ENCODE measurements at places on chromosomes 2 and 18. TPM values are rescaled to one million over a fixed set of nuclear protein-coding genes. Genes with fewer than 3 reads are reported as not detected.

The KCNK3 gene
- 32.4 TPM for polyA plus RNA-seq

The INHBB gene
- polyA plus RNA-seq: 0.22 TPM

The UGT1A8 gene
- not detected for polyA plus RNA-seq

The HOXD10 gene
- polyA plus RNA-seq: 0.36 TPM

The GAD1 gene
- 1.3 TPM for polyA plus RNA-seq

The PMAIP1 gene
- polyA plus RNA-seq: 1.6 TPM

The CYTIP gene
- polyA plus RNA-seq: 1.5 TPM

The RIT2 gene
- not detected for polyA plus RNA-seq

The SLC23A3 gene
- 4.3 TPM for polyA plus RNA-seq

The ADAM17 gene
- 44.3 TPM for polyA plus RNA-seq

The SERPINB12 gene
- polyA plus RNA-seq: not detected

The CKAP2L gene
- 17.5 TPM for polyA plus RNA-seq

The ADRA2B gene
- 1.2 TPM for polyA plus RNA-seq

The NYAP2 gene
- 0.04 TPM for polyA plus RNA-seq

DNA sequence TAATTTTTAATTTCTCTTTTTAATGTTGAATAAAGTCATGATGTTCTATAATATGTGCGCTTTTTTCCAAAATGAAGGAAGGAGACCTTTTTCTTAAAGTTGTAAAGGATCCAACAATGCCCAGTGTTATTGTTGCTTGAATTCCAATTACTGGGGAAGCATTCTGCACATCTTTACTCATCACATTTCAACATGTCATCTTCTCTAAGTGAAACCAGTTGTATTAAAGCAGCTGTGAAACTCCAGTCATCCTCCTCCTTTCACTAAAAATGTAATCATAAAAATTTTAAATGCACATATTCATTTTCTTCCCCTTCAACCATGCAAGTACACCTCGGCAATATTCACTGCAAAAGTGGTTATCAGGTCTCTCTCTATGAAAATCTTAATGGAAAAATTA, 722.7 kb downstream of the TSN start:
- no peak for DNase-seq

DNA sequence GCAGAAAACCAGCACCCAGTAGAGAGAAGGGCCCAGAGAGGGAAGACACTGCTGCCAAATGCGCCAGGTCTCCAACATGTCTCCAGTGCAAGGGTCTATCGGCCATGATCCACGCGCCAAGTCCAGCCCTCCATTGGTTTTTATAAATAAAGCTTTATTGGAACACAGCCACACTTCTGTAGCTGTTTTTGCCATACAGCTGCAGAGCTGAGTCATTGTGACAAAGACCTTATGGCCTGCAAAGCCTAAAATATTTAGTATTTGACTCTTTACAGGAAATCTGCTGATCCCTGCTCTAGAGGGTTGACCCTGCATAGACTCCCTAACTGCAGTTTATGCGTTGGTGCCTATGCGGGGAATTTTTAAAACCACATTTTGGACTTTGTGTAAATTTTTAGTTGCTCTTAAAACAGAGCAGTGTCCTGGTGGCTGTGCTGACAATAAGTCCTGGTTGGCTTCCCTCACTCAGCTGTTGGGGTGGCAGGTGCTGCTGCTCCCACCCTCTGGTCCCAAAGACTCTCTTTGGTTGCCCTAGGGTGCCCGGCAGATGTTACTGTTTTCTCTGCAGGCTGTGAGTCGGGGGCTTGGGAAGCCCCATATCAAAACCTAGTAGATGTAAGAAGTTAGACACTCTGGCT, 154.9 kb downstream of the CTIF start:
- DNase-seq: no peak

DNA sequence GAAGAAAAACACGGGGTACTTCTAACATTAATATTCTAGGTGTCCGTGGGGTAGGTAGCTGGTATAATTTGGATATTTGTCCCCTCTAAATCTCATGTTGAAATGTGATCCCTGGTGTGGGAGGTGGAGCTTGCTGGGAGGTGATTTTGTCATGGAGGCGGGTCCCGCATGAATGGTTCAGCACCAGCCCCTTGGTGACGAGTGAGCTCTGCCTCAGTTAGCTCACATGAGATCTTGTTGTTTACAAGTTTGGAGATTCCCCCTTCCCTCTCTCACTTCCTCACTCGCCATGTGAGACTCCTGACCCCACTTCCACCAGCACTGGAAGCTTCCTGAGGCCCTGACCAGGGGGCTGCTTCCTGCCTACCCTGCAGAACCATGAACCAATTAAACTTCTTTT, 35.4 kb upstream of the DNER start:
- DNase-seq: no peak

DNA sequence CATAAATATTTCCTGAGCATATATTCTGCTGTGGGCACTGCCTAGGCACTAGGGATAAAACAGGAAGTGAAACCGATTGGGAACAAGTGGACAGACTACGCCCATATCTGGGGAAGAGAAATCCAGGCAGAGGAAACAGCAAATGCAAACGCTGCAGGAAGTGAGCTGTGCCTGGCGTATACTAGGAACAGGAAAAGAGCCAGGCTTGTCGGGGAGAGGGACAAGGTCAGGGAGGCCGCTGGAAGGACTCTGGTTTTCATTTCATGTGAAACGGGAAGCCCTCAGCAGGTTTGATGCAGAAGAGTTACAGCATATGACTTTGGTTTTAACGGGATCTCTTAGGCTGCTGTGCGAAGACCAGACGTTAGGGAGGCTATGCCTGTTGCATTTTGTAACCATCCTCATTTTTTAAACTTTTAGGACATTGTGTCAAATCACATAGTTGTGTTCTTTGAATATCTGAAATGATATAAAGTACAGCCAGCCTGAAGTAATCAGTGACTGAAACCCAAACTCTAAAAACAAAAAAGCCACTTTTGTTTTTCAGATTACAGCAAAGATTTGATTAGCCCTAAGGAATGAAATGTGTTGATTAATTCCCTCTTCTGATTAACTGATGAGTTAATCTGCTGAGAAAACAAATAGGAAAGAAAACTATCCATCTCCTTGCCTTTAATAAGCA, 110.2 kb upstream of the PIEZO2 start:
- DNase-seq: no peak

- DNase-seq: no peak
Measured at GRCh38 chr18:76486574-76486973, 8.5 kb downstream of the ZNF516 start.

- DNase-seq: no peak
Measured at GRCh38 chr2:221200184-221200839, 371.8 kb downstream of the EPHA4 start.

- no peak for DNase-seq
Measured at GRCh38 chr2:219630770-219631405, 3.5 kb downstream of the SLC4A3 start.

DNA sequence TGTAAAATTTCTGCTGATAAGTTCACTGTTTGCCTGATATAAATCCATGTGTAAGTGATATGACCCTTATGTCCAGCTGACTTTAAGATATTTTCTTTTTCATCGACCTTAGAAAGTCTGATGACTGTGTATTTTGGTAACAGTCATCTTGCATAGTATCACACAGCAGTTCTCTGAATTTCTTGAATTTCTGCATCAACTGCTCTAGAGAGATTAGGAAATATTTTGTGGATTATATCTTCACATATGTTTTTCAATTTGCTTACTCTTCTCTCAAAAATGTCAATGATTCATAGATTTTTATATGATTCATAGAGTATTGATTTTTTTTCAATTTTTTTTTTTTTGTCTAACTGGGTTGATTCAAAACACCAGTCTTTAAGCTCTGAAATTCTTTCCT, 945.3 kb downstream of the TRIB2 start:
- DNase-seq: no peak

GRCh38 chr2:160652236-160652635, 158.6 kb upstream of the RBMS1 start:
- no peak for DNase-seq

DNA sequence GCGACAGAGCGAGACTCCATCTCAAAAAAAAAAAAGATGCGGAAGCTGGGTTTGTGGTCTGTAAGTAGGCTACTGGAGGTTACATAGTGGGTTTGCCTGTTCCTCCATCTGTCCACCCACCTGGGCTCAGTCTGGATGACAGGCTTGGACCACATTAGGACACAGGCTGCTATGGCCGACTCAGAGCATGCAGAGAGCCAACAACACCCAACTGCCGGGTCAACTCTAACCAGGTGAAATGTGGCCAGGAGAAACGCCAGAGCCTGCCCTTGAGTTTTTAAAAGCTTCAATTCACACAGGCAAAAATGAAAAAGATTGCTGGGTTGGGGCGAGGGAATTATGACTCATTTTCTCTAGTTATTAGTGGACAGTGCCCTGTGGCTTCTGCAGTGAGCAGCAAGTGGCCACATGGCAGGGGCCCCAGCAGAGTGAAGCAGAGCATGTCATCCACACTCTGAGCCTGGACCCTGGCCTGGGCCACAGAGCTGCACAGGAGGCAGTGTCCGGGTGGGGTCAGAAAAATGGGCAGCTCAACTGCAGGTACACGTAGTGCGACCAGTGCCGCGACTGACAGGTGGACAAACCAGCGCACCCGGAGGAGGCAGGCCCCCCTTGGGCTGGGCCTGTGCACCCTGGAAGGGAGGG, 67.4 kb downstream of the BIN1 start:
- no peak for DNase-seq

DNA sequence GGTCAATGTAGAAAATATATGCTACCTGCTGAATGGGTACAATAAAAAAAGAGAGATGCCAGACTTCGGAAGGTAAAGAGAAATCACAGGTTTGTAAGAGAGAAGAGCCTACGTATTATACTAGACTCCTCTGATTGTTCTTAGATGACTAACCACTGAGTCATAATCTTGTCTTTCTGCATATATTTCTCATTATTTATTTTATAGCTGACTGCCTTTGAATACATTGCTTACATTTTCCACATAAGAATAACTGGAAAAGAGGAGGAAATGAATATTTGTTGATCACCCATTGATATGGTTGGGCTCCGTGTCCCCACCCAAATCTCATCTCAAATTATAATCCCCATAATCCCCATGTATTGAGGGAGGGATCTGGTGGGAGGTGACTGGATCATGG, 90.3 kb upstream of the RAB27B start:
- no peak for DNase-seq

GRCh38 chr18:72867746-72868584, at the start of gene NETO1:
NETO1 (minus strand) TSS chr18:72867987; CDS start chr18:72867291, 696 bp downstream.
- DNase-seq: no peak

DNA sequence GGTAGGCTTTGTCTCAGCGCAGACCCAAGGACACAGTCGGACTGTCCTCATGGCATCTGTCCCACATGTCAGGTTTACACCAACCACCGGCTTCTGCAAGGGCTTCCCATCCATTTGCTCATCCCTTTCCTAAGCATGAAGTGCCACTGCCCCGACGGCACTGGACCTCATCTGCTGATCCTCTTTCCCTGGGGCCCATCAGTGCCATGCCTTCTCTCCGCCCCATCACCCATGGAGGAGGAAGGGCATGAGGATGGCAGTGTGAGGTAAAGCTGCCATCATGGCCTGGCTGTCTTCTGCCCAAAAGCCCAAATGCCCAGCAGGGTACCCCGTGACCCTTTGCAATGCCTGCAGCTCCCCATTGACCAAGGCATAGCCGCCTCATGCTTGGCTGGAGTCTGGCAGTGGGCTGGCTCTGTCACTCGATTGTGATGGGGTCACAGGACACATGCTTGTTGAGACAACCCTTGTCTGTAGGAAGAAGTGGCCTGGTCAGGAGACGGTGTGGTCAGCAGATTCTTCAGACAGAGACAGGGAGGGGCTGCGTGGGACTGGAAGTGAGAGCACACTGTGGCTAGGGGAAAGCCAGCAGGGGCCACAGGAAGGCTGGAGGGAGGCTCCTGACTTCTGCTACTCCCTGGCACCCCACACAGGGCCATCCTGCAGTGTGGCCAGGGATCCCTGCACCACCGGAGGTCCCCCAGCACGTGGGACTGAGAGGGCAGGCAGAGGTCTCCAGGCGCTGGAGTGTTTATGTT, 493.7 kb upstream of the HS6ST1 start:
- no peak for DNase-seq

DNA sequence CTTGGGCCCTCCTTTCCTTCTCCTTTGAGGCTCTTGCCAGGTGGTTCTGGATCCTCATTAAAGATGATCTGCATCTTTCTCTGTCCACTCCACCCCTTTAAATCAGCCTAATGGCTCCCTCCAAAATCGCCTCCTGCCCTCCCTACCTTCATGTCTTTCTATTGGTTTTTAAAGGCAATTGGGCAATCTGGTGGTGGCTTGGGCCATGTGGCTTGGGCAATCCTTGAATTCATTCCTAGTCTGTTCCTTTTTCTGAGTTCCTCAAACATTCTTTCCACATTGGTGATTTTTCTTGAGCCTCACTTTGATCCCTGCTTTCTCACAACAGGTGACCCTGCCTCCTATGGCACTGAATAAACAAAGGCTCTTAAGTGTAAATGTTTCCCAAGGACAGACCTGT, 266.2 kb upstream of the REV1 start:
- DNase-seq: no peak

- DNase-seq: no peak
Measured at GRCh38 chr2:216713691-216714336, 18.5 kb upstream of the IGFBP5 start.

DNA sequence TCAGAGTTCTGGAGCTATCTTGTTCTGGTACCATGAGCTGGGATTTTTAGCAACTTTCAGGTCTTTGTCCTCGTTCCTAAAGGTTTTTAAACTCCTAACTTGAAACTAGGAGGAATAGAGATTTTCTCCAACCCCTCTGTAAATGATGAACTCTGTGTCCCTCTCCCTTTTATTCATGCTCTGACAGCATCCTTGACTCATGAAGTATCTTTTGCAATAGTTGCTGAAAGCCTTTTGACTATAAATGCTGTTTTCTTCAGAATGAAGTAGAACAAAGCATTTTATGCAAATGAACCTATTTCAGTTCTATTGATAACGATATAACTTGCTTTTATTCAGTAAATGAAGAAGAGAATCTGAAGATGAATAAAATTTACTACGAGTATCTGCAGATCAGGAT, 17.0 kb upstream of the MAPRE2 start:
- no peak for DNase-seq

- no peak for DNase-seq
Measured at GRCh38 chr2:143558665-143559064, 429.4 kb downstream of the ARHGAP15 start.

DNA sequence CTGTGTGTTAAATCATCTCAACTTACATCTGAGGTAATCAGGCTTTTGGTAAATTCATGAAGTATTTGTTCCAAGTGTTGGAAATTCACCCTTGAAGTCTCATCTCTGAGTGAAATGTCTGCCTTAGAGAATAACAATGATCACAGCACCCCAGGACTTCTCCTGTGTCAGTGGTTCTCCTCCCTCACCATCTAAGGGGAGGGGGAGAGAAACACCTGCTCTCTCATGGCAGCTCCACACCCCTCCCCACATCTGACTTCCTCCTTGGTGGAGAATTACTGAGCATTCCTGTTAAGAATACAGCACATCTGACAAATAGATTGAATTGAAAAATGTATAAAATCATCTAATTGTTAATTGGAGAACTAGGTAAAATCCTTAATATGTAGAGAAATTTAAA, 532.1 kb downstream of the RNF144A start:
- DNase-seq: no peak

- no peak for DNase-seq
Measured at GRCh38 chr18:79485788-79486355, 90.1 kb downstream of the NFATC1 start.

Data from left lung (tissue), 14 donors.